ENCODE measurements at places on chromosomes 1 and 21.

DNA sequence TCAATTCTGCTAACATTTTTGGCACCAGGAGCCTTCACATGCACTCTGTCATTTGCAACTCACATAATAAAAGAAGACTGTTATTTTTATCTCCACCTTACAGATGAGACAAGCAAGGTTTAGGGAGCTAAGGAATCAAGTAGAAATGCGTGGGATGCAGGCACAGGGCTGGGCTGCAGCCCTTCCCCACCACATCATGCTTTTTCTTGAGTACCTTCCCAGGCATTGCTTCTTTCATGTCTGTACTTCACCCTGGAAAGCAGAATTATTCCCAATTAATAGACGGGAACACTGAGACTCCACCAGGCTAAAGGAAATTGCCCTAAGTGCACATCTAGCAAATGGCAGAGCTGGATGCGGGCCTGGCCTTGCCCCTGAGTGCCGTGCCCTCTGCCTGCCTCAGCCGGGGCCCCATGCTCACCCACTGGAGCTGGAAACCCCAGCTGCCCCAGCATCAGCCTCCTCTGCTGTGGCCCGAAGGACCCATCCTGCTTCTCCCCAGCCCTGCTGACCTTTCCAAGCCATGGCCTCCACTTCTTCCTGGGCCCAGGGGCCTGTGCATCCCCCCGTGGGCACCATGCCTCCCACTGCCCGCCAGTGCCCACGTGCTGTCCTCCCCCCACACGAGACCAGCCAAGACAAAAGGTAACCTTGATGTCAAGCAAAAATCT lies 257.5 kb downstream of the TOMM20 start:
- no peak for DNase-seq

DNA sequence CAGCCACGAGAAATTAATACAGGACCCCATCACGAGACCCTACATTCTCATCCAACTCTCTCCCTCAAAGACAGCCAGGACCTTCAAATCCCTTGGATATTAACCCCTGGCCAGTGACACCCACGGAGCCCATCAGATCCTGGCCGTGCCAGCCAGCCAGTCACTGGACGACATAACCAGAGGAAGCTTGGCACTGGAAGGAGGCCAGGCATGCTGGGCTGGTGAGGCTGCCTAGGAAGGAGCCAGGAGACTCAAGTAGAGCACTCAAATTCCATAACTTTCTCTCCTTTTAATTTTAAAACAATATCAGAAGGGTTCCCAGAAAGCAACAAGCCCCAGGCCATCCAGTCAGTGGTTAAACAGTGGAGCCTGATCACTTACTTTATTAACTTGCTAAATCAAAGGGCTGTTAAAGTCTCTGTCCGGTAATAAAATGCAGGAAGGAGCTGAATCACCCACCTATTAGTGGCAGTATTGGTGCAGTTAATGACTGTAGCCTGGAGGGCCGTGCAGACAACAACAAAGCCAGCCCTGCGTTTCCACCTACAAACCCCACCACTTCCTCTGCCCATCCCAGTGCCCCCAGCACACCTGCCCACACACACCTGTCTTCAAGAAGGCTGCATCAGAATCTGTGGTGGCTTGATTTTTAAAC lies 78.0 kb downstream of the HIVEP3 start:
- no peak for DNase-seq

DNA sequence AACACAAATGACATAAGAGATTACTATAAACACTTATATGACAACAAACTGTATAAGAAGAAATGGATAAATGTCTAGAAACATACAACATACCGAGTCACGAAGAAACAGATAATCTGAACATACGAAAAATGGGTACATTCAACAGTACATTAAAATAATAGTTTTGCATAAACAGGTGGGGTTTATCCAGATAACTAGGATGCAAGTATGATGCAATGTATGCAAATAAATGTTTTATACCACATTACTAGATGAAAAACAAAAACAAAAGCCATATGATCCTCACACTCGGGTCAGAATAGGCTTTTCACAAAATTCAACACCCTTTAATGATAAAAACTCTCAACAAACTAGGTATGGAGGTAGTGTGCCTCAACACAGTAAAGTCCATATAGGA lies 1585.7 kb downstream of the BRINP3 start:
- DNase-seq = no peak

DNA sequence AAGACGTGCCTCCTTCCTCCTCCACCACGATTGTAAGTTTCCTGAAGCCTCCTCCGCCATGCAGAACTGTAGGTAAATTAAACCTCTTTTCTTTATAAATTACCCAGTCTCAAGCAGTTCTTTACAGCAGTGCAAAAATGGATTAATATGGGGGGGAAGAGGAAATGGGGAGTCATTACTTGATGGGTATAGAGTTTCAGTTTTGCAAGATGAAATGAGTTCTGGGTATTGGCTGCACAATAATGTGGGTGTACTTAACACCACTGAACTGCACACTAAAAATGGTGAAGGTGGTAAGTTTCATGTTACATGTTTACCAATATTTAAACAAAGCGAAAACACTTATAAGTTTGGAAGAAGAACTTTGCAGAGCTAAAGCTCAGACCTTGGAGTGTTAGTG lies 24.3 kb upstream of the DISP1 start:
- DNase-seq = no peak

DNA sequence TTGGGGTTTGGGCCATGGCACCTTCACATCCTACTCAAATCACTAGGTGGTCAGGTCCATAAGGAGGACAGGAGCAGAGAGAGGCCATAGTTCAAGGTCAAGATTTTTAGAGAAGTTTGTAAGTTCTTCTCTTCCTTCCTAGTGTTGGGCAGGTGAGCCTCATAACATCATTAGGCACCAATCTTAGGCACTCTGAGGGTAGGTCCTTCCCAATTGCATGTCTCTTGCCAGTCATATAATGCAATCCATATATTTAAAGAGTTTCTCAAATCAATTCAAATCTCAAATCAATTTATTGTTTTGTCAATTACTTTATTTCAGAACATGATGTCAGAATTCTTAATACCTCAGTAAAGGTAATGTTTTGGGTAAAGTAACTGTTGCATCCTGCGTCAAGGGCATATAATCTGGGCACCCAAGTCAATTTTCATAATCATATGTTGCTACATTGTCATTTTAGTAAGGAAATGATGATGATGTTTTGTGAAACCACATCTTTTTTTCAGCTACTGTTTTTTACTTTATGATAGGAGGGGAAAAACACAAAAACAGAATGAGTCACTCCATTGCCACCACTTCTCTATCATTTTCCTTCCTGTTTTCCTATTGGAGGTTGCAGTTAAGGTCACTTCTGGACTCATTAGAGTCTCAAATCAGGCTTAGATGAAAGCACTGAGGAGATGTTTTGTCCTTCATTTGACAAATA lies 122.7 kb downstream of the UCHL5 start:
- DNase-seq = no peak

DNA sequence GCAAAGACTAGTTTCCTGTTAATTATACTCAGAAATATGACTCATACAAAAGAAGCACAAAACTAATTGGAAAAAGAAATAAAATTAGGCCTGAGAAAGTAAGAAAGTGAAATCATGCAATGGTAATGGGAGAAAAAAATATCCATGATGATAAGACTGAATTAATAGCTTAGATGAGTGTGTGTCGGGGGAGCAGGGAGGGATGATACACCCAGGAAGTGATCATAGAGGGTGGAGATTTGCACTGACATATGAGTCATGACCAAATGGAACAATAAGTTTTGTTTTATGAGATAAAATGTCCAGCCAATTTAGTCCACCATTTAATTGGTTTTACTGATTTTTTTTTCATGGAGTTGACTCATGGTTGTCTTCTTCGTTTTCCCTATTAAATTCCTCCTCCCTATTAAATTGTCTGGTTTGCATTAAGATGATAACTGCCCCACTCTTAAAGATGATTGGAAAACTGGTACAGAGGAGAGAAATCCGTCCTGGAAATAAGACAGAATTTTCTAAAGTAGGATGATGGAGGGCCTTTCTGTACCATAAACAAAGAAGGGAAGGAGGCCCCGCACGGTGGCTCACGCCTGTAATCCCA lies 111.7 kb upstream of the KCNJ6 start:
- no peak for DNase-seq

GRCh38 chr1:41875487-41875886 lies 43.2 kb downstream of the HIVEP3 start:
- DNase-seq = no peak

GRCh38 chr21:44874497-44875315 lies 1.2 kb upstream of the PTTG1IP start:
- peak; percentile 22 for DNase-seq

- no peak for DNase-seq
Measured at GRCh38 chr1:19885821-19886220, 3.6 kb downstream of the OTUD3 start.

DNA sequence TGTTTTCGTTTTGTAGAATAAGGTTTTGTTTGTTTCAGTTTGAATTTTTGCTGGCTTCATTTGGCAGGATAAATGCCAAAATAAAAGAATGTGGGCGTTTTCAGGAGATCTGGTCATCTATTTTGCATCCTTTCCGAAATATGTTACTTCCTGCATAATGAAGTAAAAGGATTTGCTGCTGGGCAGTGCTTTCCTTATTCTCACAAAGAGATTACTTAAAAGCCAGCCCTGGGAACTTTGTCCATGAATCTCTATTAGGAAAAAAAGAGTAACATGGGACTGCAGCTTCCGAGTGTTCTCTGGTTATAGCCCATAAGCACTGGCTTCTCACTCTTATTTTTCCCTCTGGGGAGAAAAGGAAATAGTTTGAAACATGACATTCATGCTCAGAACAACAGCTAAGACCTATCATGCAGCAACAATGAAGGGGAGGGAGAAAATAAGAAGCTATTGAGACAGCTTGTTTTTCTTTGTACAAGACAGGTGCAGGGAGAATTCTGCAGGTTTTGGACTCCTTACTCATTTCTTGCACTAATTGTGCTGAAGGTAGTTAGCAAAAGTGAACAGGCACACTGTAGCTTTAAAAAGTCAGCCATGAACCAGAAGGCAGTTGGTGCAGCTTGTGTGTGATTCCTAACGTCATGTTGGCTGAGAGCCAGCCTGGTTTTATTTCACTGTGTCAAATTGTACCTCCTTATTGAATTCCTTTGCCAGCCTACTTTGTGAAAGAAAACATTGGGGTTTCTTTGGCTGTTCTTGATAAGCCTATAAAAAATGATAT lies at the start of gene SAMD13:
Gene SAMD13, plus strand, starts transcription at position 705 of the 781 bp plus-strand sequence. CDS start 1,527 bp downstream, outside the sequence.
- peak; percentile 17 for DNase-seq

DNA sequence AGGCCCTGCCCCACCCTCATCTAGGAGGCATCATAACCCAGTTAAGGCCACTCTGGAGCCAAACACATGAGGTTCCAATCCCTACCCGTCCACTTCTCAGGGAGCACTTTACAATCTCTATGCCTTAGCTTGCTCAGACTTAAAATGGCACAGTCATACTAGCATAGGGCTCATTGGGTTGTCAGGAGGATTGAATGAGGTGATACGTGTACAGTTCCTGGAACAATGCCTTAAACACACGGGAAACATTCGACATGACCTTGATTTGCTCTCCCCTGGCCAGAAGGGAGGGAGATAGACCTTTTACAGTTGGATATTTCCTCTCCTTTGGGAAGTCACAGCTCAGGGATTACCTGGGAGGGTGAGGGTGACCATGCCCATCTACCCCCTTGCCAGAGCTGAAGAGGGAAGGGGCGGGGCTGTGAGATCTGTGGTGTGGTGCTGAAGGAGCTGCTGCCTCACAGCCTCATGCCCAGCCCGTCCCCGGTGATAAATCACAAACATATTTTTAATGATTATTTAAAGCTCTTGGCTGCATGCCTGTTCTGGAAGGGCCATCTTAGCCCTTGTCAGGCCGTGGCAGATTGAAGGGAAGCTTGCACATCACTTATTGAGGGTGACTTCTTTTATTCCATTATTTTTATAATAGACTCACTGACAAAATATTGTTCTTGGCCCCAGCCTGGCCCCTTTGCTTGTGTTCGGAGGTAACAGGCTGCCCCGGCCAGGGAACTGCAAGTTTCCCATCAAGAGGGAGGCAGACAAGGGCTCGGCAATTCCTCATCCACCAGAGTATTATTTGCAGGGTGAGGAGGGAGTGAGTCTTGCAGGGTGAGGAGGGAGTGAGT lies 83.4 kb downstream of the FOXD2 start:
- no peak for DNase-seq

DNA sequence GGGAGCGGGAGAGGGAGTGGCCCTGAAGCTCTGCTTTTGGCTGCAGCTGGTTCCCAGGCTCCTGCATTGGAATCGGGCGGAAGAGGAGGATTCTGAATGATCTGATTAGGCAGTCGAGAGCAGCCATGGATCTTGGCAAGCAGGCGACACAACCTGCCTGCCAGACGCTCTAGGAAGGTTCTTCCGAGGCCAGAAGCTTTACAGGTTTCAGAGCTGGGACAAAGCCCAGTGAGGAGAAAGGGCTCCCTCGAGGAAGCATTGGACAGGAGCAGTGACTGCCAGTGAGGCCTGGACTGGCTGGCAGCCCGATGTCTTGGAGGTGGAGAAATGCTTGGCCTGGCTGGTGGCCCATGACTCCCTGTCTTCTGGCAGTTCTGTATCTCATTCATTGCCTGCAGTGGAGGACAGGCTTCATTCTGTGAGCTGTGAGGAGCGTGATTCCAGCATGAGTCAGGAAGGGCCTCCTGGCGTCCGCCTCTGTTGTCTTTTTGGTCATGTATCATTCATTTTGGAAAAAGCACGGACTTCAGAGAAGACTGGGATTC lies 132.7 kb upstream of the IPO9 start:
- DNase-seq = no peak

DNA sequence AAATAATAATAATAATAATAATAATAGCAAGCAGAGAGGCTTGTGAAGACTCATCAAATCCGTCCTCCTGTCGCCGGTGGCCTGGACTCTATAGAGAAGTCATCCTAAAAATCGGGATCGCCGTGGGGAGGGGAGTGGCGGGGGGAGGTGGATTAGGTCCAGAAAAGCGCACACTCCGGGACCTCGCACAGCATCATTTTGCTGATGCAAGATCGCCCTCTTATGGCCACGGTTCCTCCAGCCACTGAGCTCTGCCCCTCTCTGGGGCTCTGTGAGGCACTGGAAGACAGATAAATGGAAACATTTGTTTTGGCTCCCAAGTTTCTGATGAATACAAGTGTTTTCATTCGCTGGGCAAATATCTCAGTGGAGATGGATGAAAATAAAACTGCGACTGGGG lies 612.0 kb downstream of the MATN1 start:
- no peak for DNase-seq

DNA sequence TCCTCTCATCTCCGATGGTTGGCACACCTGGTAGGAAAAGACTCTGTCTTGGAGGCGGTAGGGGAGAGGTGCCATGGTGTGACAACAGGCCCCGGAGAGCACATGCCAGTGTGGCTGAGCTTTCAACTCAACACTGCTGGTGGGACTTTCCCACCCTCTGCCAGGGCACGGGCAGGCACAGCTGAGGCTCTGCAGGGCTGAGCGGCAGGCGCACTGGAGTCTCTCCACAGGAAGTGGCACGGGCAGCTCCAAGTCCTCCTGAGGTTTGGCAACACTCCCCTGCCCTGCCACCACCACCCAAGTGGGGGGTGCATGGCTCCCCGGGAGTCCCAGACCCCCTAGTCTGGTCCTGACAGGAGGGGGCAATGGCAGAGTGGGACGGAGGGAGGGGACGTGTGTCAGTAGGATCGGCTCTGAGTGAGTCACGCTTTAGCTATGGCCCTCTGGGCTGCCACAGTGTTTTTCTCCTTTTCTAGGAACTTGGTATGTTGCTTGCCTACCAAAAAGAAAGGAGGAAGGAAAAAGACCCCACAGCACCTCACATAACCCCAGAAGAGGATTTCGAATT lies 27.3 kb upstream of the EVA1B start:
- DNase-seq = peak; percentile 27
